Inflammatory macrophage (primary cell): ENCODE measurements at places on chromosomes 1 and 21.

GRCh38 chr1:236948996-236949395, 55.2 kb downstream of the MT1HL1 start:
- no peak for DNase-seq

DNA sequence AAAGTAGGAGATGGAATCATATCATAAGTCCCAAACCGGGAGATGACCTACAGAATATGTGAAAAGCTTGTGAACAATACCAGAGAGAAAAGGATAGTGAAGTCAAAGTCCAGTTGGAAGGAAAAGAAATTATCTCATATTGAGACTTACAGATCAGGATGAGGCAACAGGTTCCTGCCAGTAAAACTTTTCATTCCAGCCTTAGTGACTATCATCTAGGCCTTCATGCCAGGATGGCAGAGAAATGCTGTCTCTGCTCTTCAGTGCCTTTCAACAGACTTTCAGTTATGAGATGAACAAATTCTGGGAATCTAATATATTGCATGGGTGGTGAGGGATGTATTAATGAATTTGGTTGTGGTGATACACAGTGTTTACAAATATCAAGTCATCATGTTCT, 52.3 kb downstream of the NTMT2 start:
- no peak for DNase-seq

DNA sequence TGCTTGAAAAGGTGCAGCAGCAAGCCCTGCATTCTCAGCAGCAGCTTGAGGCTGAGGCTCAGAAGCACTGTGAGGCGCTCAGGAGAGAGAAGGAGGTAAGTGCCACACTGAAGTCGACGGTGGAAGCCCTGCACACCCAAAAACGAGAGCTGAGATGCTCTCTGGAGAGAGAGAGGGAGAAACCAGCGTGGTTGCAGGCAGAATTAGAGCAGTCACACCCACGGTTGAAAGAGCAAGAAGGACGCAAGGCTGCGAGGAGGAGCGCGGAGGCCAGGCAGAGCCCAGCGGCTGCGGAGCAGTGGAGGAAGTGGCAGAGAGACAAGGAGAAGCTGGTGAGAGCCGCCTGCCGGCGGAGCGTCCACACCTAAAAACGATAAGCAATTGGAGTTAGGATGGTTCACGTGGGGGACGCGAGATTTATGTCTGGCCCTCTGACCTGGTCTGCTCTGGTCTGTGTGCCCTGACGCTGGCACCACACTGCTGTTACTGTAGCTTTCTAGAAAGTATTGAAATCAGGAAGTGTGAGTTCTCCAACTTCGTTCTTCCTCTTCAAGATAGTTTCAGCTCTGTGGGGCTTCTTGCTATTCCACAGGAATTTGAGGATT, 26.7 kb upstream of the DIP2A start:
- peak; percentile 83 for DNase-seq

DNA sequence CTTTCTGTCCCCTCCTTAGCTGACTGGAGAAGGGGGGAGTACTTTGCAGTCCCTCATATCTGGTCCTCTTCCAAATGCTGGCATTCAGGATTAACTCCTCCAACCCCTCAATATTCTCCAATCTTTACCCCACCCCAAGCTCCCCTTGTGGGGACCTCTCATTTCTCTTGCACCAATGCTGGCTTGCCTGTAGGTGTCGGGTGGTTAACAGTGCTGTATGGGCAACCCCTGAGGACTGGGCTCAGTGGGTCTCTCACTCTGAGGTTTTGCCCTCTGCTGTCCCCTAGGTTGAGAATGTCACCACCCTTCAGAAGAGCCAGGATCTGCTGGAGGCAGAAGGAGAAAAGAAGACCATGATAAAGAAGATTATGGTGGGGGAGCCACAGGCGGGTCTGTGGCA, 27.0 kb downstream of the MROH7 start:
- DNase-seq = no peak

DNA sequence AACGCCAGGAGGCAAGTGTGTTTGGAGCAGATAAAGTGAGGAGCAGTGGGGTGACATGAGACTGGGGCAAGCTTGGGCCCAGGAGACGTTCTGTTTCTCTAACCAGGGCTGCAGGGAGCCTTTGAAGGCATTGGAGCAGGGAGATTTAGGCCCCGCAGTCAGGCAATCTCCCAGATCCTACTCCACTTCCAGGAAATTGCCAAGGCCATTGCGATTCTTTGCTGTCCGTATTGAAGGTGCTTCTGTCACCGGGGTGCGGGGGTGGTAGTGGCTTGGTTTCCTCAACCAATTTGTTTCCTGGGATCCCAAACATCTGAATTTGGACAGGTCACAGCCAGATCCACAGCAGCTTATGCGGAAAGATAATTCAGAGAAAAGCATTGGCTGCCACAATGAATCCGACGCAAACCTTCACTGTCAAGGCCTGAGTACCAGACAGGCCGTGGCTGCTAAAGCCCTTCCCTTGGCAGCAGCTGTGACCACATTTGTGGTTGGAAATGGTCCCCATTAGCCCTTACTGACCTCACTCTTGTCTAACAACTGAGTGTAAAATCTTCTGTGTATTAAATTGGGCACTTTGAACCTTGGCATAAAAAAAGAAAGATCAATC, 385.6 kb downstream of the PTPRU start:
- no peak for DNase-seq

DNA sequence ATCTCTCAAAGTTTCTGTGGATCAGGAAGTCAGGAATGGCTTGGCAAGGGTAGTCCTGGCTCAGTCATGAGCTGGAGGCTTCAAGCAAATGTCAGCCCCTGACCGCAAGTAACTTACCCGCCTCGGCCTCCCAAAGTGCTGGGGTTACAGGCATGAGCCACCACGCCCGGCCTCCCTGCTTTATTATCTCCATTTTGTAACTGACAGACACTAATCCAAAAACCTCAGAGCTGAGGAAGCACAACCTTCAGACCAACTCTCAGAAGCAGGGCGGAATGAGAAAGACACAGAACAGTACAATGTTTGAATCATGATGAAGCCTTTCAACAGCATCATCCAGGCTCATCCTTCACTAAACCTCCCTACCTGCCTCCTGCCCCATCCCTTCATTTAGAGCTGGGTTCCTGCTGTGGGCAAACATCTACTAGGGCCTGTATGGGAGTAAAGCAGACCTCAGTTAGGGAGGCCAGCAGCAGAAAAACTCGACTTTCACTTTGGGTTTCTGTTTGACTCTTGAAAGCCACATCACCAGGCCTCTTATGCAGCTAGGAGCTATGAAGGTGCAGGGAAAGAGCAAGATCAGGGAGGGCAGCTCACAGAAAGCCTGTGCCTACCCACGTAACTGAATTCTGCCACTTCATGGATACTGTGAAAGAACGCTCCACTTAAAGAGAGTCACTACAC, 84.4 kb upstream of the RAB4A start:
- no peak for DNase-seq

DNA sequence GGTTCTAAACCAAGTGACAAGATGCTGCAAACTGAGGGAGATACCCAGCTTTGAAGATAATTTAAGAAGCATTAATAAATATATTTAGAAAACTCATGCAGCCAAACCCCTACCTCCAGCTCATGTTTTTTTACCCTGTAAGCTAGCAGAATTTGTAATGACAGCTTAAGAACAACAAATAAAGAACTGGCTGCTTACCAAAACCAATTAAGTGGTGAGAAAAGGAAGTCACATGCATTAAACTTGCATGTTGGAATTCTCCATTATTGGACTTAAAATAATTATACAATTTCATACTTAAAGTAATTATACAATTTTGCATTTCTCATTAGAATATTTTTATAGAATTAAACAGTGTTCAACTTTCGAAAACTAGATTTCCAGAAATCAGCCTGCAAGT, 75.6 kb upstream of the CNIH3 start:
- DNase-seq = no peak

- no peak for DNase-seq
Measured at GRCh38 chr1:90718411-90719329, 1.6 kb upstream of the BARHL2 start.

- DNase-seq = no peak
Measured at GRCh38 chr1:202680586-202681352, 29.5 kb downstream of the SYT2 start.

DNA sequence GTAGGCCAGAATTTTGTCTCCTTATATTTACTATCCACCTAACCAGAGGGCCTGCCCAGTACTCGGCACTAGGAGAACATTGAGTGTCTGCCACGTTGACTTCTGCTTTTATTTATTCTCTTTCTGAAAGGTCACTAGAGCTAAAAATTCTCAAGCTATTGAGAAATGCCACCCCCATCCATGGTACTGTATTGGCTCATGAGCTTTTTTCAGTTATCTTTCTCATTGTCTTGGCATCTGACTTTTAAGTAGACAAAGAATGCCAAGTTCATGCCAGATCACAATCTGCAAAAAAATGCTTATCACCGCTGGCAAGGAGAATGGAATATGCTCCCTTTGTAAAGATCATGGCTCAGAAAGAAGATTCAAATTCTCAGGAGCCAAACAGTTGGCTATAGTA, 49.8 kb upstream of the MROH9 start:
- no peak for DNase-seq

- no peak for DNase-seq
Measured at GRCh38 chr1:162169031-162169790, 99.7 kb downstream of the NOS1AP start.

GRCh38 chr1:235960809-235961208, 94.1 kb upstream of the LYST start:
- no peak for DNase-seq

DNA sequence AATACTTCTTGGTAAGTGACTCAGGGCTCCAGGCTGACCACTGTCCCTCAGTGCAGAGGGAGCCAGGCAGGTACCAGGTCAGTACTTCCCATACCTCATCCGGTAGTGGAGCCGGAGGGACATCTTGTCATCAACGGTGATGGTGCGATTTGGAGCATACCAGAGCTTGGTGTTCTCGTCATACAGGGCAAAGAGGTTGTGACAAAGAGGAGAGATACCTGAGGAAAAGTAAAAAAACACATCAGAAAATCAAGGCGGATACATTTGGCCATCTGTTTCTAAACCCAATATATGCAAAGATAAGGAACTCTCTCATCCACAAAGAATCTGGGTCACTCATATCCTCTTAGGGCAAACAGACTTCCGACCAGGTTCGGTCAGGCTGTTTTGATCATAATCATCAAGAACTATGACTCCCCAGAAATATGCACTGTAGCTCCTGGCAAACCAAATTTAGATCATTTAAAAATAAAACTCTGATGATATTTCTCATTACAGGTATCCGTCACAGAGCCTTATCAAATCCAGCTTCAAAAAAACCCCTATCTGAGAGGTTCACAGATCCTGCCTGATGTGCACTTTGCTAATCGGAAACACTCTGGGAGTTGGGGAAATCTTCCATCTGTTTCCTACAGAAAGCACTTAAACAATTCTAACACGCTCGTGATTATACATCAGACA, 87.3 kb downstream of the JAK1 start:
- DNase-seq = no peak

DNA sequence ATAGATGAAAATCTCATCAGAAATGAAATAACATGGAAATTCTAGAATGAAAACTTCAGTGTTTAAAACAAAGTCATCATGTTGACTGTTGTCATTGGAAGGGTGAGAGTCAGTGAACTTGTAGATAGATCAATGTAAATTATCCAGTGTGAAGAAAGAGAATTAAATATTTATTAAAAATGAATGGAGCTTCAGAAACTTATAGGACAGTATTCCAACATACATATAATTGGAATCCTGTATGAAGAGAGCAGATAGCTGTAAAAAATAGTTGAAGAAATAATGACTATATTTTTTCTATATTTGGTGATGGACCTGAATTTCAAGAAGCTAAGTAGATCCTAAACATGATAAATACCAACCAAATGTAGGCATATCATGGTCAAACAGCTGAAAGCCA, 60.0 kb downstream of the MAN1A2 start:
- DNase-seq = no peak

DNA sequence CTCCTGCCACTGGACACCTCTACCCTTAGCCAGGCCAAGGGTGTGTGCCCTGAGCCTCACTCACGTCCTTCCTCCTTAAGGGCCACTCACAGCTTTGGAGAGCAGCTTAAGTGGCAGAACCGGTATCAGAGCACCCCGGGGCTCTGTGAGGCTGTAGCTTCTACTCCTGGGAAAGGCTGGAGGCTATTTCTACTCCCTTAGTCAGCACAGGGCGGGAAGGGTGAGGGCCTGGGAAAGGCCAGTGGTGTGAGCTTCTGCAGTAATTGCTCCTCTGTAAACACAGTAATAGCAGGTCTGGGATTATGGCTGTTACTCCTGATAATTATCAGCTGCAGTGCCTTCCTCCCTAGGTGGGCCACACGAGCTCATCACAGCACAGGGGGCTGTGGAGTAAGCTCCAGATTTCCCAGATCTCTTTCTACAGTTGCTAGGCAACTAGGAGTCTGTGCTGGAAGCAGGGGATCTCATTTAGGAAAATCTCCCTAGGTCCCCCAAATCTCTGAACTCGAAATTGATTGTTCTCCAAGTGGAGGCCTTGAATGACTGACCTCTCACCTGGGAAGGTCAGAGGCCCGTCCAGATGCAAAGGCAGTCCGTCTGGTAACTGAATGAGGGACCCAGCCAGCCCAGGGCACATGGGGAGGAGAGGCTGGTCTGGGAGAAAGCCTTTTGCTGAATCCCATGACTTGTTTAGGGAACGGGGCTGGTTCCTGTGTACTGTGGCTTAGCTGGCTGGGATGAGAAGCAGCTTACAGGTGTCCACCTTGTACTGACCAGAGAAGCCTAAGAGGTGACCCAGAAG, 29.3 kb downstream of the IER5 start:
- DNase-seq = no peak

GRCh38 chr1:54846716-54847284, 40.2 kb downstream of the DHCR24 start:
- DNase-seq = no peak

- no peak for DNase-seq
Measured at GRCh38 chr1:27856561-27857343, 15.6 kb upstream of the THEMIS2 start.

DNA sequence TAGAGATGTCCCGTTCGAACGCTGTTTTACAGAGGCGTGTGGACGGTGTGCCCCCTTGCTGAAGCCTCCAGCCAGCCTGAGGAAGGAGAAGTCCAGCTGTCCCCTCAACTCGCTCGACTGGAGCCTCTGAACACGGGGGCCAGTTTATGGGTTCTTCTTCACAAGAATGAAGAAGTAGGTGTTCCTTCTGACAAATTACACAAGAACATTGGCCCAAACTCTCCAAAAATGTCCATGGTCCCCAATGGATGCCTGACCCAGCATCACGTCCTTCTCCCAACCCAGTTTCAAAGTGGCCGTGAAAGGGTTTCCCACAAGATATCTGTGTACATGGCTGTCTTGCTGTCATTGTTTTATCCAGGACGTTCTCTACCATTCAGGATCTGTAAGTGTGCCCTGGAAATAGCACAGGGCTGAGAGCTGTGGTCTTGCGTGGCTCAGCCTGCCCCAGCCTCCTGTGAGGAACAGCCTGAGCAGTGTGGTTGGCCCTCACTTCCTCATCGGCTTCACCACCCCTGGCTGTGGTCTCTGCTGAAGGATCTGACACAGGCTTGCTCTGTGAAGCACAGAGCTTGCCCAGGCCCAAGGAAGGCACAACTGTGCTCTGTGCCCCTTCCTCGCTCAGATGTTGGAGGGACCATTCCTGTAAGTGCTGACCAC, 1.0 kb upstream of the S100B start:
- peak; percentile 81 for DNase-seq

GRCh38 chr1:47843059-47843458, 154.1 kb downstream of the TRABD2B start:
- no peak for DNase-seq
